HCT116 (cell line): ENCODE measurements at places on chromosomes 5 and 9. TPM values are rescaled to one million over a fixed set of nuclear protein-coding genes. Genes with fewer than 3 reads are reported as not detected.

DNA sequence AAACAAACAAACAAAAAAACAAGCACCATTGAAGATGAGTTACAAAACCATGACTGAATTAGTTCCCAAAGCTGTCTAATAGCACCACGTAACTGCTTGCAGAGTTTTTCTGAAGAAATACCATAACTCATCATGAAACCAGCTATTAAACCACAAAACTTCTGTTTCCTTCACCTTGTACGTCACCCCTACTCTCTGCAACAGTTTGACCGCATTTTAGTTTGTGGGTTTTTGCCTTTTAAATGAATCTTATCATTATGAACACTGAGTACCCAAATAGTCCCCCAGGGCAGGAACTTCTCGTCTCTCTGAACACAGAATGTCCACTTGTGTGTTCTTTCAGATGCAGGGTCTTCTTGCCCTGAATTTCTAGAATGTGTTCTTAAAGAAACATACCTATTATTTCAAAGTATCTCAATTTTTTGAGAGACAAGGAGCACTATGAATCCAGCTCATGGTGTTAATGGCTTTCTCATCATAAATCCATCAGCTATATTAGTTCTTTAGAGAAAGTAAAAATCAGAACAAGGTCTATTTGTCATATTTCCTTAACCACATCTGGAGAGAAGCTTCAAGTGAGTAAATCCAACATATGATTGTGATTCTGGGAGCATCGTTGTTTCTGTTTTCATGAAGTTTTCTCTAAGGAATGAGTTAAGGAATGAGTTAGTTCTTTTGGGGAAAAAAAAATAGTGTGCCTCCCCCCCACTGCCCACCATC, 210.6 kb downstream of the AUH start:
- no peak for DNase-seq

GRCh38 chr5:126020770-126021169, 402.4 kb upstream of the GRAMD2B start:
- DNase-seq = no peak

DNA sequence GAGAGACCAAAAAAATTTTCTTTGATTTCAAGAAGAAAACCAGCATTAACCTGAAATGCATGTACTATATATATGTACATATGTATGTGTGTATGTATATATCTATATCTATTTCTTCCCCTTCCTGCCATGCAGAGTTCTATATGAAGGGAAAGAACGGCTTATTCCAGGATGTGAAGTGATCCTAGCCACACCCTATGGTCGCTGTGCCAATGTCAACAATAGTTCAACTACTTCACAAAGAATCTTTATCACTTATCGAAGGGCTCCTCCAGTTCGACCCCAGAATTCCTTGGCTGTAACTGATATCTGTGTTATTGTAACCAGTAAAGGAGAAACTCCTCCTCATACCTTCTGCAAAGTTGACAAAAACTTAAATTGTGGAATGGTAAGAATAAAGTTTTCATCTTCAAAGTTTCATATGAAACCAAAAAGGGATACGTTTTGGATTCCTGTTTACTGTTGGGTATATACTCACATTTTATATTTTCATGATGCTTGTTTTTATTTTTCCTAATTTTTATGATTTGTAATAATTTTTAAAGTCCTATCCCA, 56.2 kb downstream of the DENND4C start:
- DNase-seq = no peak

- DNase-seq = no peak
Measured at GRCh38 chr5:74342948-74343682, 297.4 kb downstream of the ENC1 start.

DNA sequence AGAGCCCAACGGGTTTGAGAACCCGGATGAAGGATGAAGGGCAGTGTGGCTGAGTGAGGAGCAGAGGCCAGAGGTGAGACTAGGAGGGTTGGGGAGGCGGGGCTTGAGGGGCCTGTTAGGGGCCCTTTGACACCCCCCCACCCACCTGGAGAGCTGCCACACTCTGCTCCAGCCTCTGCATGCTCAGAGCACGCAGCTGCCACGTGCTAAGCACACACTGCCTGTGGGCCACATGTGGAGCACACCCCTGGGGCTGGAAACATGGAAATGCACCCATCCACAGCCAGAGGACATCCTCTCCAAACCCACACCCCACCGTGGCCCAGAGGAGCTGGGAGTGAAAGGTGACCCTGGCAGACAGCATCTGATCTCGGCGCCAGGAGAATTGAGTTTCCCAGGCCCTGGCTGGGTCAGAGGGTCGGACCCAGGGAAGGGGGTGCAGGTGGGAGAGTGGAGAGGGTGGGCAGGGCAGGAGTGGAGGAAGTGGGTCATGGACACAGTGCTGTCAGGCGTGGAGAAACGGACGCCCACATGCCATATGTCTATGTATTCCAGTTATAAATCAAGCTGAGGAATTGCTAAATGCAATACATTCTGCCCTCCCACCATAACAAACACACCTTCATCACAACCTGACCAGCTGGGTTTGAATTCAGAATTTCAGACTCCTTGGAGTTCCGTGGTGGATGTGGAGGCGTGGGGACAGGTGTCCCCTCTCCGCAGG, 5.9 kb downstream of the DNM1 start:
- DNase-seq = no peak

- no peak for DNase-seq
Measured at GRCh38 chr5:169416583-169417196, 115.8 kb upstream of the SLIT3 start.

DNA sequence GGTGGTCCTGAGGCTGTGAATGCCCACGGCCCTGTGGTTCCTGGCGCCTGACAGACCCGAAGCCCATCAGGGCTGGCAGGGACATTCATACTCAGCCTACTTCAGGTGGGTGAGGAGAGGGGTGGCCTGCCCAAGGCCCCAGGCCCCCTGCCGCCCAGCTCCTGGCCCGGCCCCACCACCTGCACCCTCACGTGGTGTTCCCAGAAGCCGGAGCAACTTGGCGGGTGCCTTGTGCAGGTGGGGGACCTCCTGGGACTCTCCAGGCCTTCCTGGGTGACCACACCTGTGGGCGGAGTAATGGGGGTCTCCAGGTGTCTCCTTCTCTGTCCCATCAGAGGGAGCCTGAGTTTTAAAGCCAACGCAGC, 36.8 kb upstream of the UBAC1 start:
- no peak for DNase-seq

DNA sequence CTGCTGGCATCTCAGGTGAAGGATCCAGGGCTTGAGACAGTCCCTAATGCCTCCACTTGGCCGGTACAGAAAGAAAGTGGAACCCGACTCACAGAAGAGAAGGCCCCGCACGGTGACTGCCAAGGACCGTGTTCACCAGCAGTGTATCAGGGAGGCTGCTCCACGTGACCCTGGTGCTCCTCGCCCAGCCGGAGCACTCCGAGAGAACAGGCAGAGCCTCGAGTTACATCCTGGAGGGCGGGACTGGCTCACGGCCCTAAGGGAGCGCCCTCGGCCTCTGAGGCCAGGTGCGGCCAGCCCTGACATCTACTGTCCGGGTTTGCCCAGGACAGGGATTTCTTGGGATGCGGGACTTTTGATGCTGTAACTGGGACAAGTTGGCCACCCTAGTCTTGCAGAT, 104.0 kb upstream of the SARDH start:
- no peak for DNase-seq

TRIM7 gene
- total RNA-seq = 30.2 TPM

KIF4B gene
- 0.12 TPM for total RNA-seq

KIAA1958 gene
- total RNA-seq = 18.5 TPM

ESM1 gene
- total RNA-seq = not detected

MCC gene
- total RNA-seq = 20.1 TPM
